NCI-H1105 (cell line): ENCODE measurements at places on chromosomes 12 and 14.

DNA sequence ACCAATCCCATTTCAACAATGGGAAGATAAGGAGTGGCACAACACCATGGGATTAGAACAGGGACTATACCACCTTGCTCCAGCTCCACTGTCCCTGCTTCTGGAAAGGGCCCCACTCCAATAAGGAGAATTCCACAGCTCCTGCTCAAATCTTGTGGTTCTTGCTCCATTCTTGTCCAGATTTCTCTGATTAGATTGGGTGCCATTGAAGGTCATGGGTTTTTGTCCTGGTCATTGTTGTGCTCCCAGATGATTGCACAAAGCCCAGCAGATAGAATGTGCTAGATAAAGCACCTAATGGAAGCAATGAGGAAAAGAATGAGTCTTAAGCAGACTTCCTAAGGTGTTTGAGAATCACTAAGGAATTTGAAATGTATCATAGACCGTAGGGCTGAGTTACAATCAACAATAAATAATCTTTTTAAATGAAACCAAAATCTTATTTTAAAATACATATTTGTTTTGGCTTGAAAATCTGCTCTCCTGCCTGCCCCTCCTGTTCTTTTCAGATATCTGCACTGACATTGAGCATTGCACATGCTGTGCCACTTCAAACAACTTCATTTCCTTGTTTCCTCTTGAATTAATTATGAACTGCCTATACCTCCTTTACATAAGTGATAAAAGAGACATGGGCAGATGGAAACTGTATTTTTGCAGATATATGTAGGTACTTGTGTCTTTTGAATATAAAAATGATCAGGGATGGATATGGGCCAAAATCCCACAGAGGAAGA is 115.9 kb downstream of the FGD4 start:
- no peak for DNase-seq

DNA sequence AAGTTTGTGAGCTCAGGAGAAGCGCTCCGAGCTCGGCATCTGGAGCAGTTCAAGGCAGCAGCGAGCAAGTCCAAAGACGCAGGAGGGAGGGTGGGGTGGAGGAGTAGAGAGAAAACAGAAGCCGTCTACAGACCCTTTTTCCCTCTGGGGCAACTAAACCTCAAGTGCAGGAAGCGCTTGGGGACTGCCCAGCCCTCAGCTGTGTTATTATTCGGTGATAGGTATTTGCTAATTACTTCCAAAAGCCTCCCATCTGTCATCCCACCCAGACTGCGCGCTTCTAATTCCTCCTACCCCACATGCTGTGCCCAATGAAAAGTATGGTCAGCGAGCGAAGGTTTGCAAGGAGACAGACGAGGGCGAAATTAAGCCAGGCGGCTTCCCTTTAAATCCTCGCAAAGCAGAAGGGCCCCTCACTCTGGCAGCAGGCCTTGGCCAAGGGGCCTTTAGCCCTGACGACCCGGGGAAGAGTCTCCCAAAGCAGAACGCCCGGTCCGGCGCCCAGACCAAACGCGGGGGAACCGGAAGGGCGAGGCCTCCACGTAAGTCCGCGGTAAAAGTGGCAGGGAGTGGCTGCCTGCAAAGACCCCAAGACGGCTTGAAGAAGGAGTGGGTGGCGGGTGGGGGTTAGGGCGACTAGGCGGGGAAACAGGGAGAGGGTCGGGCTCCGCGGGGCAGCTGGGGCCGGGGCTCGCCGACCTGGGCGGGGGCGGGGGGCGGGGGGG is 507 bp upstream of the CD9 start:
- DNase-seq, result no peak

DNA sequence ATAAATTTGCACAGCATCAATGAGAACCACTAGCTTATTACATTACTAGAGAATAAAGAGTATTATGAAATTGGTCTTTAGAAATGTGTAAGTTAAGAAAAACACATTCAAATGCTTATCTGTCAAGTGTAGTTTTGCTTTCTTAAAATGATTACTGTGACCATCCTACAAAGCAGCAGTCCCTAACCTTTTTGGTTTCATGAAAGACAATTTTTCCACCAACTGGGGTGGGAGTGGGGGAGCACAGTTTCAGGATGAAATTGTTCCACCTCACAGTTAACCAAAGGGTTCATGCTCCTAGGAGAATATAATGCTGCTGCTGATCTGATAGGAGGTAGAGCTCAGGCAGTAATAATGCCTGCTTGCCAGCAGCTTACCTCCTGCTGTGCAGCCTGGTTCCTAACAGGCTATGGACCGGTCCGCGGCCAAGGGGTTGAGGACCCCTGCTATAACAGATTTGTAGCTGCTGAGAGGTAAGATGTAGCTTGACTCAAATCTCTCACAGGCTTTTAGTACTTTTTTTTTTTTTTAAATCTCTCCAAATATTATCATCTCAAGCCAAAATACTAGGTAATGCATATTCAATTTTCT is 45.4 kb downstream of the PPP4R3A start:
- DNase-seq, result no peak

DNA sequence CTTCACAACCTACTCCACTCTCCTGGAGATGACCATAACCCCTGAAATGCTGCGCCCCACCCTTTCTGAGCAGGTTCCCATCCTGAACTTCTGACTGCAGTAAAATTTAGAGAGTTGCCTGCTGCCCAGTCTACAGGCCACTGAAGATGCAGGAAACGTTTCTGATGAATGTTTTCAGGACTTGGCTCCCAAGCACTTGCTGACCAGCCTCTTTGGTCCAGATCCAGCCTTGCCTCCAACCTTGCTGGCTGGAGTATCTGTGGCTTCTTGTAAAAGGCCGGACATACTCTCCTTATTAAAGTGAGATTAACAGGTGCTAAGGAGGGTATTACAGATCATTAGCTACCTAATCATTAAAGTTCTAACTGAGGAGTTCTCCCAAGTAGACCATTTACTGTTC is 70.3 kb upstream of the STXBP6 start:
- DNase-seq, result no peak

DNA sequence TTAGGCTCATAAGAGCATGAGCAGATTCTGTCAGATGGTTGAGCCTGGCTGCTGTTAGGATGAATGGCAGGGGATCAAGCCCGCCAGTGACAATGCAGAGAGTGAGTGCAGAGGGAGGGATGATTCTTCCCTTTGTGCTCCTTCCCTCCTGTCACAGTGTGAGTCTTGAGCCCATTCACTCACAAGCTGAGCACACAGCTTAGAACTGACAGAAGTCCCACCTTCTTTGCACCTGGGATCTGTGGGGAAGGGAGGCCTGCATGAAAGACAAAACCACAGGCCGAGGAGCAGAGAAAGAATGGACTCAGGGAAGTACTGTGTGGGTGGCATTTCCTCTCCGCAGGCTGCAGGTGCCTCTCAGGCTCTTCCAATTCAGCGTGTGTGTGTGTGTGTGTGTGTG is 160.6 kb downstream of the KCNA5 start:
- no peak for DNase-seq

DNA sequence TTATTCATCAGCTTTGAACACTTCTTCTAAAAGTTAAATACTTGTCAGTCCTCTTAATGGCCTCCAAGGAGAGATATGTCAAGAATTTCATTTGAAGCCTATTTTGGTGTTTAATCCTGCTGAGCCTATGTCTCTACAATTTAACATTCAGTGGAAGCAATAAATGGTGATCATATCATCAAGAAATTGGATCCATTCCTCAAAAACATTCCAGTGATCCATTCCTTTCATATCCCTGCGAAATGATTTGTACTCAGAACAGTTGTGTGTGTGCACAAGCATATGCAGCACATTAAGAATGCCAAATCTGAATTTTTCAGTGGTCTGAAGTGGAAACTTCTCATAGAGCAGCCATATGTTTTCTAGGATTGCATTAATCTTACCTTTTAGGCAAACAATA is 373.7 kb upstream of the SYT1 start:
- DNase-seq, result no peak

- DNase-seq, result no peak
These were observed 154.4 kb downstream of the KCNK10 start for GRCh38 chr14:88168498-88169165.

- DNase-seq, result no peak
These were observed 363.4 kb downstream of the DAD1 start for GRCh38 chr14:22225516-22226140.

DNA sequence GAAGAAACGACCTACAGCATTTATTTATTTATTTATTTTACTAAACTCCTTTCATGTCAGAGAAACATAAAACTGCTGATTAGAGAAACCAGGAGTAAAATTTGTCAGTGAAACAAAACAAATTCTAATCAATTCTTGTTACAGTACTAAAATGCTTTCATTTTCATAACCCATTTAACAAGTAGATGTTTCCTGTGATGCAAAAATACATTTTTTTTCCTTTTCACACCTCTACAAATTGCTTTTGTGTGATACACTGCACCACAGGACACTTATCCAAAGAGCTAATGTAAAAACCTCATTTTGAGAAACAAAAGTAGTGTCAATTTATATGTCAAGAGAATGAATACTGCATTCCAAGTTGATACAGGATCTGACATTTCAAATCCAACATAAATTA is 155.1 kb downstream of the SYT1 start:
- DNase-seq, result no peak

DNA sequence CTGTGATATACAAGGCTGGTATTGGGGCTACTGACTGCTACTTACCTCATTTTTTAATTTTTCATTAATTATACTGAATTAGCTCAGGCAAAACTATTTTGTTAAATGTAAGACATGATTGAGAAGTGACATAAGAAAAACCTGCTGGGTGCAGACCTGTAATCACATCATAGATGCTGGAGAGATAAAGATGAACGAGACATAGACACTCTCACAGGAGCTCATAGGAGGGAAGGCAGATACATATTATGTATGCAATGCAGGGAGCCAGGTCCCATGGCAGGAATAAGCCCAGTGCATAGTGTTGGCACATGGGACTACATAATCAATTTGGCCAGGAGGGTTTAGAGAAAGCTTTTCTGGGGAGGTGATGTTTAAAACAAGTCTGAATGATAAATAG is 74.9 kb downstream of the PRKCH start:
- no peak for DNase-seq

- no peak for DNase-seq
These were observed 95.0 kb downstream of the CRADD start for GRCh38 chr12:93772003-93772700.

DNA sequence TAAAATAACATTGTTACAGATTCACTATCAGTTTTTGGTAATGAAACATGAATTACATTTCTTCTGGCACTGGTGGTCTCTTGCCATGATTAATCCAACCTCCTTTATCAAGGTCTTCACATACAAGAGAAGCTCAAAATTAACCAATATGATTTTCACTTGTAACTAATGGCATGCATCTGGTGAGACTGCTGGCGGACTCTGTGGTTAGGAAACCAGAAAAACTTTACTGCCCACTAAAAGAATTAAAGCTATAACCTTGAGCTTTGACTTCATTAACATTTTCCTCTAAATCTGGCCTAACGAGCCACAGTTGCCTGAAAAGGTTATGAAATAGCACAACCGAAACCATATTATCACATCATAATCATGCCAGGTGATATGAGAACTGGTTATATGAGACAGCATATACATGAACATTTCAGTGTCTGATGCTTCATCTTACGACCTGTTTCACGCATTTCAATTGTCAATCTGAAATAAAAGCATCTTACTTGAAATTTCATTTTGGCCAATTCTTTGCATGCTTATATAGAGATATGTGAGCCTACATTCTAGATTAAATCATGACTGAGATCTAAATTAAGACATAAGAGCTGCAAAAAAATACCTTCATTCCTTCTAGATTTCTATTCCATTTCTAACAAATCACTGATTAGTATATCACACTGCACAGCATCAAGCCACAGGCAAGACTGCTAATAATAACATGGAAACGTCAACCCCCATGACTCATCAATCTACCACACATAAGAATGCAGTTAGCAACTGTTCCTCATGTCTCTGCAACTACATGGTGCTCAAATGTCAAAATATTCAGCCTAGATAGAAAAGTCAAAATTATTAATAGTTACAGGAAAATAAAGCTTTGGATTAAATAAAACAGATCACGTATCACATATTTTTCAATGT is 89.3 kb downstream of the OSBPL8 start:
- DNase-seq, result no peak

DNA sequence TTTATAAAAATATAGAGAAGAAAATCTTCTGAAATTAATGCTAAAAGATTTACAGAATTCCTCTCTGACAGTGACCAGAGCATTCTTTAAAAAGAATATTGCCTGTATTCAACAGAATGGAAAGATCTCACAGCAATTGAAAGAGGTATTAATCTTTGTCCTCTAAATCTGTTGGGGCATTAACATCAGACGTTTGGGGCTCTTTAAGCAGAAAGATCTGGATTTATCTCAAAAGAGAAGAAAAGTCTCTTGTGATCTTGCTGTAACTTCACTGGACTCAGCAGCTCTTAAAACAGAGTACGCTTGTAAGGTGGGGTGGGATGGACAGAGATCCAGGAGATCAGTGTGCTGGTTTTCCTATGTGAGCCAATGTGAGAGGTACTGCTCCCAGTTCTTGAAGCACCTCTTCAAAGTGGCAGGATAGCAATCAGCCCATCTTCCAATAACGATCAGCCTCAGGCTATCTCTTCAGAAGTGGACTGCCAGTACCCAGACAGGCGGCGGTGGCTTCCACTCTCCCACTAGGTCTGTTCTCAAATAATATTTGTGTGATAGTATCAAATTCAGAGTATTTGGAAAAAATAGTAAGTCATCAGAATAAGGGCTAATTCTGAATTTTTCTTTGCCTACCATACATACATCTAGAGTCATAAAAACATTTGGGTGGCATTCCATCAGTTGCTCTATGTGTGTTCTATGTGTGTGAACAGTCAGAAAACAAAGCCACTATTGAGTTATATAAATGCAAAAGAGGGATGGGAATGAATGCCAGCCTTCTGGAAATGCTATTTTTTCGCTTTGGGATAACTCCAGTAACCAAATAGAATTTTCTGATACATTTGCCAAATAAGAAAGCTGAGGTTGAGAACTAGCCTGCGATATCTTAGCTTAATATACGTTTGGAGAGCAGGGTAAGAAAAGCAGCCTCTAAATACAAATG is 237.4 kb upstream of the RGS6 start:
- no peak for DNase-seq

DNA sequence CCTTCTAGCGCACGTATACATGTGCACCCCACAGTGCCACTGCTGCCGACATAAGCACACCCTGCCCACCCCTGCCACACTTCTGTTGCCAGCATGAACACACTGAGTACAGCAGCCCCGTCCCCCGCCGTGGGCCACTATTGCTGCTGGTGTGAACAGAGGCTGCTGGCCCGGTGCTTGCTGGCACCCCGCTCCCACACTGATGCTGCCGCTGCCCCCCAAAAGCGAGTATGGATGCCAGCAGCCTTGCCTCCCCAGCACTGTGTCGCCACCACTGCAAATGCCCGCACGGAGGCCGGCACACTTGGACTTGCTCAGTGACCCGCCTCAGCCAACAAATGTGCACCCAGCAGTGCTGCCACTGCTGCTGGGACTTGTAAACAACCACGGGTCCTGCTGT is 872.4 kb upstream of the ATXN7L3B start:
- no peak for DNase-seq

- peak; percentile 46 for DNase-seq
These were observed at the start of gene BHLHE41 for GRCh38 chr12:26124446-26125399. BHLHE41 (minus strand) TSS chr12:26125037; CDS start chr12:26124779, 258 bp downstream.

DNA sequence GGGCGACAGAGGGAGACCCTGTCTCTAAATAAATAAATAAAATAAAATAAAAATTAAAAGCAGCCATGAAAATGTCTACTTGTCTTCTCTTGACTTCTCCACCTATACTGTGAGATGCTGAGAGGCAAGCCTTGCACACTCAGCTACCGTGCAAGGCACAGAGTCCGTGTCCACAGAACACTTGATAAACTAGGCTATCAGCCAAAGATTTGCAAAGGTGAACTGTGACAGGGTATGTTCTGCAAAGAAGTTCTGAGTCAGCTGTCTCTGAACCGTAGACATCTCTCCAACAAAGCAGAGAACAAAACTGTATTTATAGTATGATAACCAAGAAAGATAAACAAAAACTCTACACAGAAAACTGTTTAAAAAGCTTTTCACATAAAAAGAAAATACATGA is 35.5 kb downstream of the STXBP6 start:
- no peak for DNase-seq
